Naive thymus-derived CD4-positive, alpha-beta T cell (primary cell): ENCODE measurements at places on chromosomes 16 and 17. TPM values are rescaled to one million over a fixed set of nuclear protein-coding genes. Genes with fewer than 3 reads are reported as not detected.
A peak's percentile ranks its signal among the peaks of the same experiment; 100 is the strongest.

- peaks cover 46% of the 10 kb centered on the region for H3K4me1 ChIP-seq
- no peak for DNase-seq
- H3K4me3 ChIP-seq, result no peak overlapping the region
- no peaks in the 10 kb centered on the region for H3K36me3 ChIP-seq
- H3K27me3 ChIP-seq, result no peaks in the 10 kb centered on the region
Observed at GRCh38 chr17:47220531-47220999, 11.4 kb downstream of the MYL4 start.

- H3K4me3 ChIP-seq, result no peak overlapping the region
- no peaks in the 10 kb centered on the region for H3K36me3 ChIP-seq
- H3K4me1 ChIP-seq, result no peaks in the 10 kb centered on the region
- no peaks in the 10 kb centered on the region for H3K27me3 ChIP-seq
- no peak for DNase-seq
Observed at GRCh38 chr16:63192980-63193379, 1156.7 kb upstream of the CDH8 start.

DNA sequence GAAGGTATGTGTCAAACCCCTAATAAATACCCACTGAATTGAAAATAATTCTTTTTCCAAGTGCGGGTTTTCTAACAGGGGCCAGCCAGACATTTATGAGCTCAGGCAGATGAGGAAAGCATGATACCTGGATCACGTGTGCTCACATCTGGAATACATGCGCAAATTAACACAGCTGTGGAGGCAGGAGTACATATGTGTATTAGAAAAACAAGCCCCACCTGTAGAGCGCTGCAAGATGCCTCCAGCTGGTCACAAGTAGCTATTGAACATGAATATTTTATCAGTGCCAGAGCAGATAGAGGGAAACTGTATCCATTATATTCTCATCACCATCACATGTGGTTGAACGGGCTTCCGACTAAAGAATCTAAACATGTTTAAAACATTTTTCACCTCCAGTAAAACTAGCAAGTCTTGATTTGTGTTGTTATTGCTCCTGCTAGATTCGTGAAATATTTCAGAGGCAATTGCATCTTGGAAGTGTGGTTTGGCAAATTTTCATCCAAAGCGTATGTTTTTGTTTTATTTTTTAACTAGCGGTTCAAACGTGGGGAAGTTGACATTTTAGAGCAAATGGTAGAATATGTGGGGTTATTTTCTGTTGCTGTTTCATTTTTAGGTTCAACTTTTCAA lies 482.8 kb downstream of the CDH13 start:
- H3K4me1 ChIP-seq, result no peaks in the 10 kb centered on the region
- H3K27ac ChIP-seq, result no peak overlapping the region
- no peaks in the 10 kb centered on the region for H3K27me3 ChIP-seq
- H3K4me3 ChIP-seq, result no peak overlapping the region
- no peak for DNase-seq

DNA sequence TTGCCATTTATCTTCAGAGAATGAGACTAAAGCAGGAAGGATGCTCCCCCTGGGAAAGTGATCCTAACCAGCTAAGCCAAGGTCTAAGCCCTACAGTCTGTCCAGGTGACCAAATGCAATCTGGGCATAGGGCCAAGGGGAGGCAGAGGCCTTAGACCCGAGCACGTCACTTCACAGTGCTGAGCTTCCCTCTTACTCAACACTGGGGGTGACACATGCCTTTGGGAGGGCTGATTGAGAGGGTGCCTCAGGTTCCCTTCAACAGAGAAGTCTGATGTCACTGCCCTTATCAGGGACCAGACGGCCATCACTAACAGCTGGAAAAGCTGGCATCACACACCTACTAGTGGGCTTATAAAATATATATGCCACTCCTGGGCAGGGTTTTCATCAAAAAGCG lies 4.0 kb downstream of the CIAO2B start:
- H3K36me3 ChIP-seq, result peaks cover 25% of the 10 kb centered on the region
- no peak for DNase-seq
- H3K4me3 ChIP-seq, result no peak overlapping the region
- peaks cover 13% of the 10 kb centered on the region for H3K4me1 ChIP-seq
- H3K27me3 ChIP-seq, result no peaks in the 10 kb centered on the region

DNA sequence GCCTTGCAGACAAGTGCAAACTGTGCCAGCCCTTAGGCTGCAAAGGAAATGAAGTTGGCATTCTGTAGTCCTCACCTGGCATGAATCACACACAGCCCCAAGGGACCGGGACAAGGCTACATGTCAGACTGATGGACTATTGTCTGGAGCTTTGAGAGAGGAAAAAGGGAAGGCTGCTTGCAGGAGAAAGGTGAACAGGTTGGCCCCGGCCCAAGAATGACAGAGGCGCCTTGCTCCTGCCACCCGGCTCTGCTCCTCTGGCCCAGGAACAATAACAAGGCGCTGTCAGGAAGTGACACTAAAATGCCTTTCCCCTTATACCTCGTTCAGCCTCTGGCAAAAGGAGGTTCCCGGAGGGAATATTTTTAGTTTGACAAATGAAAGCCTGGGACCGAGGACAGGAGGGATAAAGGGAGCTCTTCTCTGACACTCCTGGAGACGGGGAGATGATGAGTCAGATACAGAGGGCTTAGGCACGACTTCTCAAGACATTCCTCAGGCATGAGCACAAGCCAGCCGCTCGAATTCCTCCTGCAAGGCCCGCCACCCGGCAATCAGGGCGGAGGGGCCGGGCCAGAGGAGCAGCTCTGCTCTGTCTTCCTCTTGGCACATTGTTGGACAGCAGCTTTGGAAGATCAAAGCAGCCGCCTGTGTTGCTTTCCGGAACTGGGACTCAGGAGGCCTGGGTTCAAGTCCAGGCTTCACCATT lies 105.8 kb downstream of the NOG start:
- no peak overlapping the region for H3K4me3 ChIP-seq
- no peaks in the 10 kb centered on the region for H3K4me1 ChIP-seq
- no peaks in the 10 kb centered on the region for H3K27me3 ChIP-seq

DNA sequence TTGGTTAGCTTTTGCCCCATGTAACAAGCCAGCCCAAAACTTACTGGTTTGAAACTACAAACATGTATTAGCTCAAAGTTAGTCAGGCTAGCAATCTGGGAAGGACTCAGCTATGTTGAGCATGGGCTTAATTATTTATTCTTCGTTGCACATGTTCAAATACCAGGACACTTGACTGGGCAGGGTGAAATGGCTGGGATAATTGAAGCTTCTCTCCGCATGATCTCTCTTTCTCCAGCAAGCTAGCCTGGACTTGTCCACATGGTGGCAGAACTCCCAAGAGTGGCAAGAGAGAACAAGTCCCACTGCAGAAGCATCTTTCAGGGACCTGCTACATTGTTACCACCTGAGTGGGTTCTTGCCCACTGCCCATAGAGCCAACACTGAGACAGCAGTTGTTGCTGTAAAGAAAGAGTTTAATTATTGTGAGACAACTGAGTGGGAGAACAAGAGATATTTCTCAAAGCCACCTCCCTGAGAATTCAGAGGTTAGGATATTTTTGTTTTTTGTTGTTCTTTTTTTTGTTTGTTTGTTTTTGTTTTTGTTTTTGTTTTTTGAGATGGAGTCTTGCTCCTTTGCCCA lies 16.8 kb upstream of the ATF7IP2 start:
- no peak overlapping the region for H3K27ac ChIP-seq
- no peaks in the 10 kb centered on the region for H3K27me3 ChIP-seq
- no peak for DNase-seq
- no peaks in the 10 kb centered on the region for H3K4me1 ChIP-seq

- no peaks in the 10 kb centered on the region for H3K27me3 ChIP-seq
- H3K36me3 ChIP-seq, result no peaks in the 10 kb centered on the region
Observed at GRCh38 chr16:61836804-61837393, 199.3 kb downstream of the CDH8 start.

GRCh38 chr17:77948690-77949114 lies 9.8 kb upstream of the TNRC6C start:
- H3K4me1 ChIP-seq, result no peaks in the 10 kb centered on the region
- H3K27ac ChIP-seq, result no peak overlapping the region
- H3K36me3 ChIP-seq, result no peaks in the 10 kb centered on the region

GRCh38 chr16:70685061-70685937 lies 554 bp downstream of the MTSS2 start:
- peak; percentile 8 for DNase-seq
- no peak overlapping the region for H3K4me3 ChIP-seq
- H3K27ac ChIP-seq, result no peak overlapping the region
- H3K36me3 ChIP-seq, result no peaks in the 10 kb centered on the region
- no peaks in the 10 kb centered on the region for H3K4me1 ChIP-seq

GRCh38 chr17:69936996-69937395 lies 138.0 kb upstream of the KCNJ16 start:
- H3K27me3 ChIP-seq, result no peaks in the 10 kb centered on the region
- H3K36me3 ChIP-seq, result no peaks in the 10 kb centered on the region
- no peak overlapping the region for H3K27ac ChIP-seq
- no peaks in the 10 kb centered on the region for H3K4me1 ChIP-seq
- DNase-seq, result no peak

- H3K4me3 ChIP-seq, result no peak overlapping the region
- H3K36me3 ChIP-seq, result no peaks in the 10 kb centered on the region
- no peak for DNase-seq
- no peak overlapping the region for H3K27ac ChIP-seq
- no peaks in the 10 kb centered on the region for H3K4me1 ChIP-seq
Observed at GRCh38 chr17:56231693-56232092, 78.4 kb downstream of the ANKFN1 start.

GRCh38 chr17:43888548-43888947 lies 18.8 kb downstream of the MPP2 start:
- no peak overlapping the region for H3K27ac ChIP-seq
- no peaks in the 10 kb centered on the region for H3K27me3 ChIP-seq
- no peaks in the 10 kb centered on the region for H3K4me1 ChIP-seq
- no peak overlapping the region for H3K4me3 ChIP-seq
- no peak for DNase-seq
- H3K36me3 ChIP-seq, result no peaks in the 10 kb centered on the region

DNA sequence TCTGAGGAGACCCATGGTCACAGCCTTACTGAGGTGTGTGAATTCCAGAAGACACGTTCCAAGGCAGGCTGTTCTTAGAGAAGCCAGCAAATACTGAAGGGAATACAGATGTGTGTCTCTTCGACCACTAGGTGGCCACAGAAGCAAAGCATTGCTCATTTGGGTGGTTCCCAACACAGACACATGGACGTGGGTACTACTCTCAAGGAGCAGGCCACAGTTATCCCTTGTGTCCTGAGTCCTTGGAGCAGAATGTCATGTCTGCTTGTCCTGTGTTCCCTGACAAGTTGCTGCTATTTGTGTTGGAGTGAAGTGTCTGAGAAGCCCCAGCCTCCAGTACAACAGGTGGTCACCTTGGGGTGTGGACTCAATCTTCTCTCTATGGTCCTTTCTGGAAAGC lies 30.3 kb downstream of the HMOX2 start:
- no peaks in the 10 kb centered on the region for H3K27me3 ChIP-seq
- peak; percentile 75 for DNase-seq
- peak overlapping the region; percentile 93 for H3K27ac ChIP-seq
- H3K4me1 ChIP-seq, result peaks cover 58% of the 10 kb centered on the region
- H3K4me3 ChIP-seq, result peak overlapping the region; percentile 55

GRCh38 chr16:64102654-64103053 lies 1019.2 kb downstream of the CDH11 start:
- no peaks in the 10 kb centered on the region for H3K4me1 ChIP-seq
- no peaks in the 10 kb centered on the region for H3K36me3 ChIP-seq
- H3K4me3 ChIP-seq, result no peak overlapping the region
- no peak overlapping the region for H3K27ac ChIP-seq
- H3K27me3 ChIP-seq, result no peaks in the 10 kb centered on the region

DNA sequence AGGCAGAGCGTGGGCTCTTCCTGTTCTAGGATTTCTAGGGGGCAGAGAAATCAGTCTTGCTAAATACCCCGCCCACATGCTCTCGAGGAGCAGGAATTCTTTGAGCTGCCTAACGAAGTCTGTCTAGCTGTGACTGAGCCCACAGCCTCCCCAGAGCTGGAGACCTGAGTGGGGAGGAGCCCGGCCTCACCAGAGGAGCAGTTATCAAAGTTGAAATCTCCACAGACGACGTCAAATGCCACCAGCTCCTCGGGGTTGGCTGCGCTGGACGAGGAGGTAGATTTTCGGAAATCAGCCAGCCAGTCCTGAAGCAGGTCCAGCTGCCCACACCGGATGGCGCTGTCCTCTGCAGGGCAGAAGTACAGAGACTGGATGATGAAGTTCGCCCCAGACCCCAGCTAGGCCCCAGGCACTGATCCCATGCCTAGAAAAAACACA lies 53.8 kb downstream of the PRMT7 start:
- no peak for DNase-seq
- no peak overlapping the region for H3K4me3 ChIP-seq
- H3K27ac ChIP-seq, result no peak overlapping the region
- no peaks in the 10 kb centered on the region for H3K36me3 ChIP-seq
- H3K27me3 ChIP-seq, result no peaks in the 10 kb centered on the region
- H3K4me1 ChIP-seq, result peaks cover 10% of the 10 kb centered on the region

DNA sequence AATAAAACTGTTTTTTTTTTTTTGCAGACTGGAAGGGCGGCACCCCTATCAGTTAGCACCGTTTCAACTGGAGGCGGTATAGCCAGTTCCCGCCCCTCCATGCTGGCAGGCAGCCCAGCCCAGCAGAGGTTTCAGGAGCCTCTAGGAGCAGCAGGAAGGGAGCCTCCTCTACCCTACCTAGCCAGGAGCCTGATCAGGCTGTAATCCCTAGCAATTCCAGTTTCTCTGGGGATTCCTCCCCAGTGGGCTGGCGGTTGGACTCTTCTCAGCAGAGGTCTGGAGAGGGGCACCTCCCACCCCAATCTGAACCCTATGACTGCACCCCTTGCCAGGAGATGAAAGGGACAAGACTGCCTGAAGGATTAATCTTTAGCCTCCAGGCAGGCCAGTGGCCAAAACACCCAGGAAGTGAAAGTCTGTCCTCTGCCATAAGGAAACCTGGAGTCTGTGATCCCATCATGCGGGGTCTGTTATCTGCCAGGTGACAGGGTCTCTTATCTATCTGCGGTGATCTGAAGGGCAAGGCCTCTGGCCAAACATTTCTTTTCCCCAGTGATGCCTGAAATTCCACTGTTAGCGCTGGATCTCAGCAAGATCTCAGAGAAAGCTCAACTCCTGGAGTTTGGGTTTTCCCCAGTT lies 4.9 kb upstream of the CDH1 start:
- H3K27ac ChIP-seq, result no peak overlapping the region
- H3K4me3 ChIP-seq, result no peak overlapping the region
- H3K36me3 ChIP-seq, result no peaks in the 10 kb centered on the region
- no peaks in the 10 kb centered on the region for H3K27me3 ChIP-seq
- no peak for DNase-seq

QPRT gene
- total RNA-seq, result 1.6 TPM

PRAC2 gene
- not detected for total RNA-seq

GLP2R gene
- not detected for total RNA-seq

PARD6A gene
- total RNA-seq, result 4.6 TPM

ABI3 gene
- total RNA-seq, result 40.7 TPM

HASPIN gene
- total RNA-seq, result 0.44 TPM

SLX1A gene
- total RNA-seq, result 41.8 TPM

KRTAP3-1 gene
- not detected for total RNA-seq

SLC5A11 gene
- total RNA-seq, result 0.80 TPM
